ENCODE measurements at places on chromosomes 7 and 10.

GRCh38 chr7:43588477-43589132, 5.7 kb downstream of the STK17A start:
- no peaks in the 10 kb centered on the region for H3K27me3 ChIP-seq
- DNase-seq = no peak
- H3K4me1 ChIP-seq = peaks cover 86% of the 10 kb centered on the region
- peak overlapping the region; percentile 80 for H3K27ac ChIP-seq
- H3K36me3 ChIP-seq = peaks cover 6% of the 10 kb centered on the region
- no peak overlapping the region for H3K4me3 ChIP-seq

- no peak overlapping the region for H3K27ac ChIP-seq
- no peak overlapping the region for H3K4me3 ChIP-seq
- no peaks in the 10 kb centered on the region for H3K4me1 ChIP-seq
Observed at GRCh38 chr7:63067897-63068585, 930.6 kb upstream of the ZNF722 start.

DNA sequence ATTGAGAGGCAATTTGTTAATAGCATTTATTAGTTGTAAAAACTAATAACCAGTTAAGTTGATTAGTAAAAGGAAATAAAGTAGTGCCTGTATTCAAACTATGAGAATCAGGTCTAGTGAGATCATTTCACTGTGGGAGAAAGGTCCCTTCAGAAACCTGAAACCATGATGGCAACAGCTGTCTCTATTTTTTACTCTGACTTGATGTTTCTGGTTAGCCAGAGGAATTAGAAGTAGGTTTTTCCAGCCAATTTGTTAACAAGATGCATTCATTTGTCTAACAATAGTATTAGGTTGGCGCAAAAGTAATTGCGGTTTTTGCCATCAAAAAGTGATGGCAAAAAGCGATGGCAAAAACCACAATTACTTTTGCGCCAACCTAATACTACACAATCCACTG, 272.2 kb upstream of the YAE1 start:
- no peak overlapping the region for H3K27ac ChIP-seq
- peaks cover 10% of the 10 kb centered on the region for H3K27me3 ChIP-seq
- no peak overlapping the region for H3K4me3 ChIP-seq
- no peak for DNase-seq

DNA sequence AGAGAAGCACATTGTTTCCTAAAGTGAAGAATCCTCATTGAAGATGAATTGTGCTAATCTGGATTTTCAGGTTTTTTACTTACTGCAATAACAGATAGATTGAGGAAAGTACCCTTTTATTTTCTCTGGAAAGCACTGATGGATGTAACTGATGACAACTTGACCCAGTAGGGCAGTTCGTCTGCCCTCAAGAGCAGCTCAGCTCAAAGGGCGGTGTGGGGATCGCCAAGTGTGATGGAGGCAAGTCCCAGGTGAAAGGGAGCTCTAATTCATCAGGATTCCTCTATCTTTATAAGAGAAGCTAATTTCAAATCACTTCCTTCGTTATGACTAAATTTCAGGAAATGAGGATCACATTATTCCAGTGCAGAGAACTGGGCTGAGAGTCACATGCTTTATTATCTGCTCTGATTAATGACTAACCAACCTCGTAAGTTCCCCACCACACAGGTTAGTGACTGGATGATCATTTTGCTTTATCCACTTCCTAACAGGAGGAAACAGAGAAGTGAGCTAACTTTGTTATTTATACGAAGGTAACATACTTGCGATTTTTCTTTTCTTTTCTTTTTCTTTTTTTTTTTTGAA, 98.8 kb downstream of the PFKFB3 start:
- no peak overlapping the region for H3K4me3 ChIP-seq
- peaks cover 52% of the 10 kb centered on the region for H3K4me1 ChIP-seq
- peak; percentile 17 for DNase-seq
- H3K27ac ChIP-seq = peak overlapping the region; percentile 68
- peaks cover 6% of the 10 kb centered on the region for H3K36me3 ChIP-seq
- no peaks in the 10 kb centered on the region for H3K27me3 ChIP-seq

All from stimulated activated naive B cell treated with anti-CD40 and anti-IgM and Interleukin-4, amounts not matched to agents 10 μg/mL and 1 μg/mL and 100 μg/mL, for 72 hours (primary cell).